ENCODE measurements at places on chromosomes 2 and 18.

GRCh38 chr2:202494300-202495229 lies 118.4 kb downstream of the BMPR2 start:
- DNase-seq = no peak

- DNase-seq = no peak
Measured at GRCh38 chr2:139357972-139358371, 577.8 kb upstream of the NXPH2 start.

DNA sequence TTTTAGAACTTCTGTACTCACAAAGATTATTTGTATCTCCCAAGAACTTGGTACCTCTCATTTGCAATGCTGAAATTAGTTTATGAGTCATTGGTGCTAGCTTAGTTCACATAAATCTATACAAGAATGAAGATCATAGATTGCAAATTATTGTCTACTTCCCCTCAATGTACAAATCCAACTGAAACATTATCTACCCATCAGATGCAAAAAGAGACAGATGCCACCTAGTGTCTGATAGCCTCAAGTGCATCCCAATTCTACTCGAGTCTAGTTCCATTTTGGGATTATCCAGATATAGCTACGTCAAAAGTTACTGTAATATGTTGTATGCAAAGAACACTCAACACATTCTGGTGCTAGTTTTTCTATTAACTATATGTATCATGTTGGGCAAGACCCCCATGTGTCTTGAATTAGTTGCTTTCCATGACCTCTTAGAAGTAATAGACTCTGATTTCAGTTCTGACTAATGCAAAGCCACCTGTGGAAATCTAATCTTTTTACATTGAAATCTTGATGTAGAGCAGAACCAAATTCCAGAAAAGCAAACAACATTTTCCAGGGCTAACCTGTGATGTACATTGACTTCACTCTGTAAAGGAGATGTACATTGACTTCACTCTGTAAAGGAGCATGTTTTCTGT lies 210.0 kb downstream of the RBM43 start:
- DNase-seq = peak; percentile 68

DNA sequence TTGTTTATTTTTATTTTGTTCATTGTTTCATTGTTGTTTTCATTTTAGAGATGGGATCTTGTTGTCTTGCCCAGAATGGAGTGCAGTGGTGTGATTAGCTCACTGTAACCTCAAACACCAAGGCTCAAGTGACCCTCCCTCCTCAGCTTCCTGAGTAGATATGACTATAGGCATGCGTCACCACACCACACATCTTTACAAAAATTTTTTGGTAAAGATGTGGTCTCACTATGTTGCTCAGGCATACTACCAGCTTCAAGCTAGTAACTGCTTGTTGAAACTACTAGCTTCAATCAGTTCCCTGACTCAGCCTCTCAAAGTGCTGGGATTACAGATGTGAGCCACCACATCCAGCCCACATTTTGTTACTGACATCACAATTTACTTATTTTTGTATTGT lies 14.8 kb downstream of the FAM237A start:
- no peak for DNase-seq

DNA sequence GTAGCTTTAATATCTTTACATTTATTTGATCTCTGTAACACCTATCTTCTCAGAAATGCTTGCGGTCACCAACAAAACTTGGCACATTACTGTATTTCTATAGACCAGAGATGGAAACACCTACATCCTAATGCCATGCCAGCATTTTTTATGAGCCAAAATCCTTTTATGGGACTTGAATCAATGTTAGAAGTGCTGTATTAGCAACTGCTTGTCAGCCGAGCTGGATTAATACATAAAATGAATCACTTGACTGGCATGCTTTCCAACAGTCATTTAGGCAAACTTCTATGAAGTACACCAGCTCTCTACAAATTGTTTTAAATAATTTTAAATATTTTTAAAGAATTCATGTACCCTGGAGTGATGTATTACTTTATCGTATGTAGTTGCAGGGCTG lies 272.9 kb upstream of the NRP2 start:
- no peak for DNase-seq

GRCh38 chr18:40851014-40851429 lies 1104.0 kb upstream of the PIK3C3 start:
- peak; percentile 70 for DNase-seq

GRCh38 chr2:65823511-65823910 lies 391.1 kb upstream of the SPRED2 start:
- no peak for DNase-seq

DNA sequence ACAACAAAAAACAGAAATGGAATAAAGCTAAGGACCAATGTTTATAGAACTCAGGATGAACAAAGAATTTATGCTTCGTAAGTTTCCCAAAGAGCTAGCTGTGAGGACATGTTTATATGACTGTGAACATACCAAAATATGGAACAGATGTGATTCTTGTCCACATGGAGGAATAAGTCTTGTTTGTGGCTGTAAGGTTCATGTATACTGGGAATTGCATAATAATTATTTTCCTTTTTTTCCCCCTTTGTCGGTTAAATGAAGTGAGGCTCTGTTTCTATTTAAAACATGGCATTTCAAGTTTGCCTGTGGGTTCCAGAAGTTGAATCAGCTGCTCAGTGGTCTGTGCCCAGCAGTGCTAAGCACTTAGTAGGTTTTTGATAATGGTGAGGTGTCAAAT lies 108.1 kb downstream of the FHOD3 start:
- no peak for DNase-seq

DNA sequence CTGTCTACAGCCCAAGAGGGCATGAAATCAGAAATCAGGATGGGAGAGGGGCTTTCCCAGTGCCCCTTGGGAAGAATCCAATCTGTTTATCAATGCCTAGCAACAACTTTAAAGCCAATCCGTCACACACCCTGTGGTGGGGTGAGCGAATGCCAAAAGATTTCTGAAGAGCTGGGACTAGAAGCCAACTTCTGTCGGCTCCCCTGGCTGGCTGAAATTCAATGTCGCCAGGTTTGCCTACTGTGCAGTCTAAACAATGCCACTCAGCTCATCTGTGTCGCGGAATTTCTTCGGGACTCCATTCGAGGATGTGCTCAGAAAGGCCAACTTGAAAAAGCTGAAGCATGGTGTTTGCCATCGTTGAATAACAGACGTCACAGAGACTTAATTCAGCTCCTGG lies 31.5 kb upstream of the NCKAP5 start:
- no peak for DNase-seq

DNA sequence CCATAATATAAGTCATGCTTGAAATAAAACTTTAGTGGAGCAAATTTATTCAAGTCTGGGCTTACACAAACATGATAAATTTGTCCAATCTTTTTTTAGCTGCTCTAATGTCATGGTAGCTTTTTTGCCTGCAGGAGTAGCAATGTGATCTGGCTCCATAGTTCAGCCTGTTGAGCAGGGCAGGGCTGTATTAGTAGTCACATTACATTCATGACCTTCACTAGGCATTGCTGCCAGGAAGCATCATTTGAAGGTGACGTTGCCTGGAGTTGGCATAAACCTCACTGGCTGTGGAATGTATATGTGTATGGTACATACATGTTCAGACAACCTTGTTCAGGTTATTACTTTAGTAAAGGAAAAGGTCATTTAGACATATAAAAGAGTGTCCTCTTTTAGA lies 76.6 kb downstream of the CCDC85A start:
- no peak for DNase-seq

- DNase-seq = peak; percentile 84
Measured at GRCh38 chr2:213834331-213834730, 550.1 kb downstream of the SPAG16 start.

DNA sequence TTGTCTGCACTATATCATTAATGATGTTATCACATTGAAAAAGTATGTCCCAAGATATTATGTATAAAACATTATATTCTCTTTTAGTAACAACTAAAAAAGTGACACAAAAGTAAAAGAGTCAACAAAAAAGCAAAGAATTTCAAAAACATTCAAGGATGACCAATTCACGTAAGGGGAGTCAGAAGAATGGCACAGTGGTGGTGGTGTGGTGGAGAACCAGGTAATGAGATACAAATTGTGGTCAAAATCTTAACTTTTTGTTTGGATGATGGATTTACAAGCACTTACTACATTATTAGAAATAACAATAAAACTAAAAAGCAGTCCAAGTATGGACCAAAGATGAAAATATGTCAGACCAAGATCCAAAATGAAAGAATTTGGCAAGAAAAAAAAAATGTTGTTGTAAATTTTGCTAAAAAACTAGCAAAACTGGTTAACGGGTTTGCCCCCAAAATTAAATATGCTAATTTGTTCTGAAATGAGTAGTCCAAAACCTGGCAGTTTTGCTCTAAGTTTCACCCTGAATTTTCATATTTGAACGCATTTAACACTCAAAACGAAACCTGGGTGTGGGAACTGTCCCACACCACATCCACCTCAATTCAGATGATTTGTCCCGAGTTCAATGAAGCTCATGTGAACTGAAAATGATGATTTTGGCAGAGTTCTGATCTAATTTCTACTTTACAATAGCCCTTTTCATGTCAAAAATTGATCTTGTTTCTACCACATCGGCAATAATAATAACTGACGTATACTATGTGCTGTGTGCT lies 135.8 kb downstream of the IKZF2 start:
- no peak for DNase-seq

- no peak for DNase-seq
Measured at GRCh38 chr2:219279916-219280516, 850 bp downstream of the DNAJB2 start.

GRCh38 chr2:195320413-195320973 lies 336.5 kb upstream of the SLC39A10 start:
- peak; percentile 84 for DNase-seq

GRCh38 chr18:46264255-46264654 lies 160.1 kb downstream of the HAUS1 start:
- DNase-seq = peak; percentile 47

GRCh38 chr2:21281791-21282514 lies 158.2 kb downstream of the TDRD15 start:
- DNase-seq = no peak

- DNase-seq = no peak
Measured at GRCh38 chr2:105140240-105140568, 101.3 kb upstream of the GPR45 start.

- DNase-seq = no peak
Measured at GRCh38 chr2:74222300-74222650, 23.9 kb downstream of the MTHFD2 start.

GRCh38 chr2:15660491-15661294 lies 69.0 kb downstream of the DDX1 start:
- no peak for DNase-seq

DNA sequence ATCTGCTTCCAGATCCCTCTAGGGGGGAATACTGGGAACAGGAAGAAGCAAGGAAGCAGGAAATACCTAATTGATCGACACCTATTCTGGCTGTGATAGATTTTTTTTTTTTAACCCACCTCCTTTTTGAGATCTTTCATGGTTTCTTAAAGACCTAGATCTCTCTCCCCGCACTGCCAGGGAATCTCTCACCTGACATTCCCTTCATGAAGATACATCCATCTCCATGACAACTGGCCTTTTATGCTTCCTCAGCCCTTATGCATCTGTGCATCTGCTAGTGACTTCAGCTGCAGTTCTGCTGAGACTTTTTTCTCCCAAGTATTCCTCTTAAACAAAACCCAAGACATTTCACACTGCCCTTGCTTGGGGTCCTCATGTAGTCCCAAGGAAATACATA lies 21.1 kb upstream of the CPO start:
- no peak for DNase-seq

DNA sequence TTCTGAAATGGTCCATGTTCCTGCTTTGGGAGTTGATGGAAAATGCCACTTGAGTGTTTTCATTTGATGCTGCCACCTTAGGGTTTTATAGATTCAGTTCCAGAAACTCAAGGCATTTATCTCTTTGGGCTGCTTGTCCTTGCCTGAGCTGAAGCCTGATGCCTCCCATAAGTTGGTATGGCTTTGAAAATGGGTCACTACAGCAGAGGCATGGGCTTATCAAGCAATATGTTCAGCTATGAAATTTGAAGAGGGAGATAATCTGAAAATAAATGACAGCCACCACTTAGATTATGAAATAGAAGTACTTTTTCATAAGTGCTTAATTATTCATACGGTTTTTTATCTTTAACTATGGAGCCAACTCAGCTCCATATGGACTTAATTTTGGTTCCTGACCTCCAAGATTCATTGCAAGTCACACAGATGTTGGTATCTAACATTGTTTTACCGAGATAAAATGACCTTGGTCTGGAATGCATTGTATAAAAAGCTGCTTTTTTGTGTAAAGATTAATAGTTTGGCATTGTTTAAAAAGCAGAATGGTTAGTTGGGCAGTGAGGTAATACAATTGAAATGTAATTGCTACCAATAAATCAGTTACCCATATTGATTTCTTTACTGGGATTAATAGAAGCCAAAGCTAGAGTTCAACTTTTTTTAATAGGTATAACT lies 4.5 kb downstream of the SLC14A1 start:
- DNase-seq = peak; percentile 47

DNA sequence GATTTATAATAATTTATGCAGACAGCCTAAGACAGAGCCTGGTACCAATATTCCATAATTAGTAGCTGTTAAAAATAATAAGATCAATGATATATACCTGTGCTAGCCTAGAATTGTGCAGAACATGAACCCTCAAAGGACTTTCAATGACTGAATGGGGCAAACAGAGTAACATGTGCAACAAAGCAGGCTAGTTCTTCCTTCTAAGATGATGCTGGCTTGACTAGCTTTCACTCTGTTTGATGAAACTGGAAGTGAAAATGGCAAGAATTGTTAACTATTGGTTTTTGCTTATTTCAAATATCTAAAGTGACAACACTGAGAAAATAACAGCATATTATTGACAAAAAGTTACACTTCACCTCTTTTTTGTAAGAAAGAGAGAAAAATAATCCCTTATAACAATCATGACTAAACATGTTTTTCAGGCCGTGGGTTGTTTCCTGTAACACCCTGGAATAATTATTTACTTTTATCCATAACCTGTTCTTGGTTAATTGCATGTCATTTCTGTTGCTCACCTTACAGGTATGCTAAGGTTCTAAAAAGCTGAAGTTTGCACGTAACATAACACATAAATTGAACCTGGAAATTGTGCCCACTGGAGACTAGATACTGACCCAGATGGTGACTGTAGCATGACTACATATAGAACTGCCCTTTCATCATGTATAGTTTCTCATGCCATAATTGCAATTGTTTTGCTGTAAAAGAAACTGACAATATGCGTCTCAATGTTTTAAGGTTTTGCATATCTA lies 108.7 kb downstream of the C18orf54 start:
- no peak for DNase-seq

Data from kidney tubule cell (primary cell).